ENCODE measurements at places on chromosomes 2 and 18. TPM values are rescaled to one million over a fixed set of nuclear protein-coding genes. Genes with fewer than 3 reads are reported as not detected.

Gene TWIST2
- not detected for total RNA-seq

Gene CYRIA
- 0.78 TPM for total RNA-seq

Gene MYOM1
- 1.5 TPM for total RNA-seq

Gene KRTCAP3
- 6.6 TPM for total RNA-seq

Gene TFCP2L1
- 0.16 TPM for total RNA-seq

Gene LDAH
- 31.7 TPM for total RNA-seq

Gene FKBP7
- 3.6 TPM for total RNA-seq

Gene LDLRAD4
- 34.3 TPM for total RNA-seq

Gene CFAP53
- total RNA-seq = 0.29 TPM

Gene UPP2
- total RNA-seq = not detected

Gene CRYGD
- total RNA-seq = not detected

Gene GFPT1
- total RNA-seq = 23.5 TPM

Gene ALK
- not detected for total RNA-seq

Gene CD8A
- 675 TPM for total RNA-seq

Gene BOLL
- total RNA-seq = not detected

Gene WNT10A
- total RNA-seq = not detected

Gene CAVIN2
- total RNA-seq = not detected

Gene NT5DC4
- not detected for total RNA-seq

Gene TSPYL6
- total RNA-seq = not detected

Gene NTSR2
- total RNA-seq = not detected

Gene SERPINB12
- total RNA-seq = not detected

Gene CRYGC
- not detected for total RNA-seq

Gene CHRNG
- not detected for total RNA-seq

Gene LYPD1
- not detected for total RNA-seq

Gene FAM228A
- not detected for total RNA-seq

Gene DUSP19
- 0.39 TPM for total RNA-seq

Gene IL37
- not detected for total RNA-seq

Gene ALKAL2
- not detected for total RNA-seq

Gene STRADB
- 26.8 TPM for total RNA-seq

Gene STAT4
- total RNA-seq = 157 TPM

Gene SLC9A4
- total RNA-seq = 0.08 TPM

Gene CROCC2
- not detected for total RNA-seq

Gene IL1R1
- not detected for total RNA-seq

Gene PRKAG3
- total RNA-seq = not detected

Gene INPP5D
- total RNA-seq = 122 TPM

Gene NDC80
- 103 TPM for total RNA-seq

Gene PRSS56
- total RNA-seq = not detected

Gene AKAIN1
- not detected for total RNA-seq

Gene PCBP1
- total RNA-seq = 516 TPM

Measured in activated CD8-positive, alpha-beta T cell treated with anti-CD3 and anti-CD28 coated beads, Interleukin-2, amount 10 ng/mL, durations not matched to agents 7 days and 5 days (primary cell).